ENCODE measurements at places on chromosomes 13 and 19. TPM values are rescaled to one million over a fixed set of nuclear protein-coding genes. Genes with fewer than 3 reads are reported as not detected.

AP1M2 gene
- 74.1 TPM for total RNA-seq

ZNF799 gene
- total RNA-seq = 7.8 TPM

SPTBN4 gene
- 0.82 TPM for total RNA-seq

- H3K4me1 ChIP-seq = peaks cover 5% of the 10 kb centered on the region
- H3K36me3 ChIP-seq = no peaks in the 10 kb centered on the region
- no peaks in the 10 kb centered on the region for H3K27me3 ChIP-seq
- DNase-seq = no peak
Measured at GRCh38 chr19:49583239-49583638, 2.1 kb downstream of the PRRG2 start.

GRCh38 chr19:17790059-17790780 lies 4.7 kb upstream of the B3GNT3 start:
- H3K27ac ChIP-seq = no peak overlapping the region
- H3K4me1 ChIP-seq = no peaks in the 10 kb centered on the region
- no peaks in the 10 kb centered on the region for H3K36me3 ChIP-seq
- no peaks in the 10 kb centered on the region for H3K27me3 ChIP-seq
- DNase-seq = no peak
- no peak overlapping the region for H3K4me3 ChIP-seq

- DNase-seq = no peak
- no peak overlapping the region for H3K4me3 ChIP-seq
- no peaks in the 10 kb centered on the region for H3K27me3 ChIP-seq
- H3K27ac ChIP-seq = no peak overlapping the region
- H3K36me3 ChIP-seq = no peaks in the 10 kb centered on the region
- no peaks in the 10 kb centered on the region for H3K4me1 ChIP-seq
Measured at GRCh38 chr13:35871561-35871960, 259.6 kb downstream of the DCLK1 start.

DNA sequence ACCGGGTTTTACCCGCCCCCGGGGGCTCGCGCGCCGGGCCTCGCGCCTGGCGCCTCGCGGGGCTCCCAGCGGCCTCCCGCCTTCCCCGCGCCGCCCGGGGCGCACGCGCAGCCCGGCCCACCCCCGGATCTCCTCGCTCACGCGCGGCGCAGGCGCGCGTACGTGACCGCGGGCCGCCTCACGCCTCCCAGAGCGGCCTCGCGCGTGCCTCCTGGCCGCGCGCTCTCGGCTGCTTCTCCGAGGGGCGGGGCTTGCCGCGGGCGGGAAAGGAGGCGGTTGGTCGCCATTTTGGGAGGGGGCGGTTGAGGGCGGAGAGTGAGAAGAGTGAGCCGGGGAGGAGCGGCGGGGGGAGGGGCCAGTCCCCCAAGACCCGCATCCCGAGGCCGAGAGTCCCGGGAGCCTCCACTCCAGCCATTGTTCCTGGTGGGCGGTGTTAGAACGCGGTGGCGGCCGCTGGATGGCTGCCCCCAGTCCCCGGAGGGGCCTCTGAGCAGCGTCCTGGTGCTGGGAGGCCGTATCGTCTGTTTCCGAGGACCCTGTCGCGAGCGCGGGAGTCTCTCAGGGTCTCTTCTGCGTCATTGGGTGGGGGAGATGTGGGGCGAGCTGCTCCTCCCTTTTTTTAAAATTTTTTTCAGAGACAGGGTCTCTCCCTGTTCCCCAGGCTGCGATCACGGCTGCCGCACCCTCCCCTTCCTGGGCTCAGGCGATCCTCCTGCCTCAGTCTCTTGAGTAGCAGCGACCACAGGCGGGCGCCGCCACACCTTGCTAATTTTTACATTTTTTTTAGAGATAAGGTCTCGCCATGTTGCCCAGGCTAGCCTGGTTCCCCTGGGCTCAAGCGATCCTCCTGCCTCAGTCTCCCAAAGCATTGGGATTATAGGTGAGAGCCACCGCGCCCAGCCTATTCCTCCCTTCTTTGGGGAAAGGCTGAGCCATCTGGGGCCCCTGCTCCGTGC lies at the start of gene ZNF541:
TSS of gene ZNF541 (minus strand) at position 78 of the 956 bp plus-strand sequence. CDS start 17,292 bp downstream, outside the sequence.
- H3K36me3 ChIP-seq = no peaks in the 10 kb centered on the region
- no peaks in the 10 kb centered on the region for H3K27me3 ChIP-seq
- H3K4me1 ChIP-seq = no peaks in the 10 kb centered on the region
- no peak within 1 kb of the TSS for H3K4me3 ChIP-seq
- DNase-seq = peak; percentile 88

- DNase-seq = no peak
- H3K36me3 ChIP-seq = no peaks in the 10 kb centered on the region
- H3K4me3 ChIP-seq = no peak overlapping the region
- no peaks in the 10 kb centered on the region for H3K27me3 ChIP-seq
Measured at GRCh38 chr13:43133792-43134191, 110.4 kb downstream of the DNAJC15 start.
